ENCODE measurements at places on chromosomes 12 and 14.

DNA sequence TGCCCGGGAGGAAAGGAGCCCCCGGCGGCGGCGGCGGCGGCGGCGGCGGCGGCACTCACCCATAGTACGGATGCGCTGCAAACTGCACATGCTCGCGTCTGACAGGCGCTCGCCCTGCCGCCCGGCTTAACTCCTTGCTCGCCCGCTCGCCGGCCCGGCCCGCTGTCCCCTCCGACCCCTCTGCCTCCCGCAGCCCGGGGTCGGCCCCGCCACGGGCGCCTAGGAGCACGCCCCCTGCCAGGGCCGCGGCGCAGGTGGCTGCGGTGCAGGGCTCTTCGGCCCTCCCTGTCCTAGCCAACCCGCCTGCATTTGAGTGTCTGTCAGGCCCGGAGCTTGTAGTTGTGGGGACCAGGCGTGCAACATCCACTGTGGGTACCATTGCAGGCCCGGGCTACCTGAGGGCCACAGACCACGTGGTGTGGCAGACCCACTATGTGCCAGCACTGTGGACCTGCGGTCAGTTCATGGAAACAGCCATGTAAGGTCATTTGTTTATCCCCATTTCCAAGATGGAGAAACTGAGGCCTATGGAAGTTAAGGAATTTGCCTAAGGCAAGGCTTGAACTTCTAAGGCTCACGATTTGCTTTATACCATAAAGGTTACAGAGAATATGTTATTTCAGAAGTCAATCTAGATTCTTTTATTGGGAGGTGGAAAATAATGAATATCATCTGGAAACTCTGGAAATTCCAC lies 17.6 kb upstream of the PLEKHH1 start:
- no peak for DNase-seq

- no peak for DNase-seq
These were observed 51.0 kb downstream of the LMNTD1 start for GRCh38 chr12:25502118-25502517.

DNA sequence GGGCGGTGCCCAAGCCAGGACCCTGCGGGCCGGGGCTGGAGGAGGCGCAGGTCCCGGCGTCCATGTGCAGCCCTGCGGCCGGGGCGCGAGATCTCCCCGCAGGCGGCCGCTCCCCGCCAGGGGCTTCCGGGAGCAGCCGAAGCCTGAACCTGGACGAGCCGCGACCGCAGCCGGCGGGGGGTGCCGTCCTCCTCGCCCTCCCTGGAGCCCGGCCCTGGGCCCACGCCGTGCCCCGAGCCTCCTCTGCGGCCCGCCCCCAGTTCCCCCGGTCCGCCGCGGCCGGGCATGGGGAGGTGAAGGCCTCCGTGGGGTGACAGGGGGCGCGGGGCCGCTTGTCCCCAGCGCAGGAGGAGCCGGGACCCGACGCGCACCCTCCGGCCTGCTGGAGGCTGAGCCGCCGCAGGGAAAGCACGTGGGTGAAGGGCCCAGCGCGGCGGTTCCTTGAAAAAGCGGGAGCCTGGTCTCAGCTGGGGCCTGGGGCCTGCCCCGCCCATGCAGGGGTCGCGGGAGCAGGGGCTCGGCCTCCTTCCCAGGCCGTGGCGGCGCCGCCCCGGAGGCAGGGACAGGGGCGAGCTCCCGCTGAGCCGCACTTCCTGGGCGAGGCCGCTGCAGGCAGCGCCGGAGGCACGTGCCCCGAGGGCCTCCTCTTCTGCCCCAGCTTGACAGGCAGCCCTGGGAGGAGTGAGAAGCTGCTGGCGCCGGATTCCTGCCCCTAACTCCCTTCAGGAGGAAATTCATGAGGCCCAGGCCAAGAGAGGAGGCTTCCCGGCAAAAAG lies 55.6 kb upstream of the PPP2R5C start:
- peak; percentile 32 for DNase-seq

- no peak for DNase-seq
These were observed 1297.7 kb downstream of the AACS start for GRCh38 chr12:126362964-126363363.

- DNase-seq: no peak
These were observed 56.9 kb upstream of the TCL1A start for GRCh38 chr14:95770777-95771176.

DNA sequence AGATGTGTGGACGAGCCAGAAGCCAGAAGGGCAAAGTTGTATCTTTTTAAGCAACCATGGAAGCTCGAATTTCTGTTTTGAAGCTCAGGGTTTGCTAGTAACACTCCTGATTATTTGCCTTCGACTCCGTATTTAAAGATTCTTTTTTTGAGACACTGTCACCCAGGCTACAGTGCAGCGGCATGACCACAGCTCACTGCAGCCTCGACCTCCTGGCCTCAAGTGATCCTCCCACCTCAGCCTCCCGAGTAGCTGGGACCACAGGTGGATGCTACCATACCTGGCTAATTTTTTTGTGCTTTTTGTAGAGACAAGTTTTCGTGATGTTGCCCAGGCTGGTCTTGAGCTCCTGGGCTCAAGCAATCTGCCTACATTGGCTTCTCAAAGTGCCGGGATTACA lies 18.7 kb upstream of the OASL start:
- no peak for DNase-seq

- DNase-seq: no peak
These were observed 1455.6 kb upstream of the TMEM132C start for GRCh38 chr12:126811391-126811790.

DNA sequence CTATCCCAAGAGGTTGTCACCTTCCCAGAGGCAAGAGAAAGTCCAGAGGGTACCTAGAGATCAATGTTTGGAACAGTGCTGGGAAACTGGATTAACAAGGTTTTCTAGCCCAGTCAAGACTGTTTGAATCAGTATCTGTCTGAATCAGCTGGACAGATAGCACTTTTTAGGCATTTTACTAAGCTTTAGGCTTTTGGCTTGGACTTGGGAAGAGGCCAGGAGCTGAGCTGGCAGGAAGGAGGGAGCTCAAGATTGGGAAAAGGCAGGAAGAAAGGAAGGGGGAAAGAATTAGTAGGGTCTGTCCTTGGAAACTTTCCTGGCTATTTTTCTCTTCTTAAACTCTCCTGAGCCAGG lies 8.3 kb downstream of the IKZF4 start:
- peak; percentile 20 for DNase-seq

- DNase-seq: no peak
These were observed 113.7 kb downstream of the TRAFD1 start for GRCh38 chr12:112239020-112239419.

DNA sequence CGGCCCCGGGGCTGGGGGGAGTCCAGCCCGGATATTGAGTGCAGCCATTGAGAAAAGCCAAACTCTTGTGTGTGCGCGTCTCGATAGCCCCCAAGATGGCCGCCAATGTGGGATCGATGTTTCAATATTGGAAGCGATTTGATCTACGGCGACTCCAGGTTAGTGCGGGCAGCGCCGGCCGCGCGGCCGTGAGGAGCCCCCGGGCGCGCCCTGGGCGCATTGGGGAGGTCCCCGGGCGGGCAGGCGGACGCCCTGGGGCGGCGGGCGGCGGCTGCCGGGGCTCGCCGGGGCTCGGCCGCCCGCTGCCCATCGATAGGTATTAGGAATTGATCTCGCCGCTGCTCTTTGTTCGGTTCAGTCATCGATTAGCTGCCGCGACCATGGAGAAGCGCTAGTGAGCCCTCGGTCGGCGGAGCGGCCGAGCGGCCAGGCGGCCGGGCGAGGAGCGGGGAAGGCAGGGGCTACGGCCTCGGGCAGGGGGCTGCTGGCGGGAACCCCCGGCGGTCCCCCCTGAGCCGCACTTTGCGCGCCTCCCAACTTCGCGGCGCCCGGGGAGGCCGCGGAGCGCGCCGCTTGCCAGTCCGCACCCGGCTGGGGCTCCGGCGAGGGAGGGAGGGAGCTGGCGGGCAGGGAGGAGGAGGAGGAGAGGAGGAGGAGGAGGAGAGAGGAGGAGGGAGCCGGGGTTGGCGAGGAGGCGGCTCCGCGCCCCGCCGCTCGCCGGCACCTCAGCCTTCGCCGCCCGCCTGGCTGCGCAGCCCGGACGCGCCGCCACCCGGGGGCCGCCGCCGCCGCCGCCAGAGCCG lies 113.9 kb upstream of the MYL2 start:
- no peak for DNase-seq

GRCh38 chr12:15208140-15208539 lies 13.1 kb downstream of the RERG start:
- no peak for DNase-seq

DNA sequence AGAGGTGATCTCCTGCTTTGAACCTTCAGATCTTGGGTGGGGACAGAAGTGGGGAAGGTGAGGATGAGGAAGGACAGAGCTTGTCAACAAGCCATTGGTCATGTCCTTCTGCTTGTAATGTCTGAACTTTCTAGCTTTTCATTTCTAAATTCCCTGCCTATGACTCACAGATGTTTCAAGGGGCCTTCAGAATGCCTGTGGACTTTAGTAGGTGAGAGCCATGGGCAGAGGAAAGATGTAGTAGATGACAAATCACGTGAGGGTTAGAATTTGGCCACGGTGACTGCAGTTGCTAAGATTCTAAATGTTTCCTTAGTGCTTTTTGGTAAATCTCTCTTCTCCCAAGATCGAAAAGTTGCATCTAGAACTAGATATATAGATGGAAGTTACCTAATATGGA lies 18.7 kb upstream of the CREBL2 start:
- no peak for DNase-seq

GRCh38 chr14:91910196-91910595 lies 37.3 kb downstream of the FBLN5 start:
- no peak for DNase-seq

- DNase-seq: no peak
These were observed 436.7 kb upstream of the FBXO33 start for GRCh38 chr14:39868949-39869348.

GRCh38 chr14:24954700-24955037 lies 95.3 kb downstream of the STXBP6 start:
- DNase-seq: no peak

DNA sequence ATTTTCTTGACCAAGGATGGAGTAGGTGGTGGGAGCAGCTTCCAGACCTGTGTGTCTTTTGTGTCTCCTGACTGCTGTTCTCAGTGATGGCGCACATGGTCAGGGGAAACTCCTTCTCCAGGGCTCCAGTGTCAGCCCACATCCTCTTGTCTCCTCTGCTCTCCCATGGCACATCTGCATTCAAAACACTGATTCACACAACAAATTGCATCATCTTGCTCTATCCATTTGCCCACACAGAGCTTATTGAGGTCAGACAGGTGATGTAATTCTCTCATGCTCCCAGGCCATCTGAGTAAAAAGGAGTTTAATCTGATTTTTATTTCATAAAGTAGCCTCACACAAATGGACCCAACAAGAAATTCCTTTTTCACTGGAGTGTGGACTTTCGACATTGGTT lies 21.8 kb upstream of the TMEM132C start:
- DNase-seq: no peak

DNA sequence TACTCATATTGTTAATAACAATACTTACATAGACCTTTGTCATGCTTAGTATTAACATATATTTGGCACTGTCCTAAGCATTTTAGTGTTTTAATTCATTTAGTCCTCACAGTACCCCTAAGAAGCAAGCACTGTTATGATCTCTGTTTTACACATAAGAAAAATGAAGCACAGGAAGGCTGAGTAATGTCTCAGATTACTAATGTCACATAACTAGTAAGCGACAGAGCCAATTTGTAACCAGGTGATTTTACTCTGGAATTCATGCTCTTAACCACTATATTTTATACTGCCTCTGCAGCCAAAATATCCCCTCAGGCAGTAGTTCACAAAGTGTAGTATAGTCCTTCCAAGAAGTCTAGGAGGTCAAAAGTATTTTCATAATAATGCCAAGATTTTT lies 20.3 kb downstream of the TMEM253 start:
- no peak for DNase-seq

DNA sequence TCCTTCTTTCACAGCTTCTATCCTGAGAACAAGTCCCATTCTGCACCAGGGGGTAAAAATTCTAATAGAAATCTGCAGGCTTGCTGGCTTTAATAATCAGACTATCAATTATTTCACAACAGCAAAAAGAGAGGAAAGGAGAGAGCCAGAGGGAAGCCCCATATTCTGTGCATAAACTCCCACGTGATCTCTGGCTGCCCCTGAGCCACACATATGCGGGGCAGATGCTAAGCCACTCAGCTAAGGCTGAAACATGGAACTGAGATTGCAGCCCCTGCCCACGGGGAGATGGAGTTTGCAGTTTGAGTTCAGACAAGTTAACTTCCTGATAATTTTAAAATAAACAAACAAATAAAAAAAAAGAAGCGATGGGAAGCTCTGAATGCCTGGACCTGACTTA lies 254.4 kb upstream of the CCDC196 start:
- no peak for DNase-seq

GRCh38 chr14:76955575-76956315 lies 72.8 kb downstream of the IRF2BPL start:
- DNase-seq: no peak

GRCh38 chr12:7075939-7076338 lies 15.4 kb downstream of the C1S start:
- DNase-seq: no peak

DNA sequence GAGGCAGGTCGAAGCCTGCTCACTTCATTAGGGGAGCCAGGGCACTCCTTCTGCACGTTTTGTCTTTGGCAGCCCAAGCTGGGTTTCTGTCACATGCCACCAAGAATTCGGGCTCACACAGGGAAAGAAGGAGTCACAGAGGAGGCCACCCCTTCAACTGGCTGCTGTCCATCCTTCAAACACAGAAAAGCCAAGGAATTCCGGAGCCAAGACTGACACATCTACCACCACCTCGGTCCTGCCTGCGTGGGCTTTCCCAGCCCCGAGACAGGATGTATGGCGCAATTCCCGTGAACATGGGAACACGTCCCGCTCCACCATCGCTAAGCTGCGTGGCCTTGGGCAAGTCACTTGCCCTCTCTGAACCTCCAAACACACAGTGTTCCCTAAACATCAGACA lies 70.4 kb downstream of the NCOR2 start:
- no peak for DNase-seq

GRCh38 chr12:116141833-116142162 lies 135.7 kb downstream of the MED13L start:
- no peak for DNase-seq

DNA sequence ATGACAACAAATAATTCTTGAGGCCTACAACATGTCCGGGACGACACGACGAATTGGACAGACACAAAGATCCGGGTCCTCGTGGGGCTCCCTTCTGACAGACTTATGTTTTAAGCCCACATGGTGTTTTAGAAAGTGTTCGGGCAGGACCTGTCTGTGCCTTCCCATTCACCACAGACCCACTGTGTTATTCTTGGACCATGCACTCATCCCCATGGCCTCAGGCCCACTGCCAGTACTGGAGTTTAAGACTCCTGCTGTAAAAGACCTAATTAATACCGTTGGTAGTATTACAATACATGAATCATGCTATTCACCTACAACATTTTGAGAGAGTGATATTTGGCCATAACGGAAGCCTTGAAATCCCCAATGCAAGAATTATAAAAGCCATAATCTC lies 20.0 kb downstream of the SLC15A4 start:
- no peak for DNase-seq

DNA sequence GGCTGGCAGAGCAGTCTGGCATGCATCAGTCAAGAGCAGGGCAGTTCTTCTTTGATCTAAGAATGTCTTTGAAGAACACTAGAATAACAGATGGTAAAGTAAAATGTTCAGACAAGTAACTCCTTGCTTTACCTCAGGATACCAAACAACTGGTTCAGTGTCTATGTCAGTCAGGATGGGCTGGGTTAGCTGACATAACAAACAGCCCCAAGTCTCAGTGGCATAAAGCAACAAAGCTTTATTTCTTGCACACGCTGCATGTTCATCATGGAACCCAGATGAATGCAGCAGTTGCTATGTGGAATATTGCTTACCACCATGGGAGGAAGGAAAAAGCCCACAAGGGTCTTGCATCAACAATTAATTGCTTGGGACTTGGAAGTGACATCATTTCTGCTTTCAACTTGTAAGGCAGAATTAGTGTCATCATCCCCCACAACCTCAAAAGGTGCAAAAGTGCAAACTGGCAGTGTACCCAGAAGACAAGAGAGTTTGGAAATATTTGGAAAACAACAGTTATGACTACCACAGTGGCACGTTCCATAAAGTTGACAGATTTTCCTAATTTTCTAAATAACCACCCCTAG lies 21.2 kb downstream of the GPRC5D start:
- no peak for DNase-seq
